NCI-H2029 treated with DMSO at 0.1 percent for 48 hours (cell line): ENCODE measurements at places on chromosomes 4 and X.

GRCh38 chr4:175246941-175247340 lies 328.8 kb downstream of the ADAM29 start:
- DNase-seq: no peak

GRCh38 chr4:129822701-129823100 lies 726.7 kb downstream of the C4orf33 start:
- DNase-seq: peak; percentile 47

DNA sequence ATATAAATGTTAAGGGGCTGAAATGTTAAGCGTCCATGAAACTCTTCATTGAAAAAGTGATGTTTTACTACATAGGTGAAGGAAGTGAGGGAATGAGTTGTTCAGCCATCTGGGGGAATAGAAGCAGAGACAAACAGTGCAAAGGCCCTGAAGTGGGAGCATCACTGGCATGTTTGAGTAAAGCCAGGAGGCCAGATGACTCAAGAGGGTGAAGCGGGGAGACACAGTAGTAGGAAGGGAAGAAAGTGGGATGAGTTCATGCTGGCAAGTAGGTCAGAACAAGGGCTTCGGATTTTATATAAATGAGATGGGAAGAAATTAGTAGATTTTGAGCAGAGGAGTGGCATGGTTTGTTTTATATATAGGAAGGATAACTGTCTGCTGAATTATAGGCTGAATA lies 112.5 kb upstream of the MAP9 start:
- DNase-seq: no peak

DNA sequence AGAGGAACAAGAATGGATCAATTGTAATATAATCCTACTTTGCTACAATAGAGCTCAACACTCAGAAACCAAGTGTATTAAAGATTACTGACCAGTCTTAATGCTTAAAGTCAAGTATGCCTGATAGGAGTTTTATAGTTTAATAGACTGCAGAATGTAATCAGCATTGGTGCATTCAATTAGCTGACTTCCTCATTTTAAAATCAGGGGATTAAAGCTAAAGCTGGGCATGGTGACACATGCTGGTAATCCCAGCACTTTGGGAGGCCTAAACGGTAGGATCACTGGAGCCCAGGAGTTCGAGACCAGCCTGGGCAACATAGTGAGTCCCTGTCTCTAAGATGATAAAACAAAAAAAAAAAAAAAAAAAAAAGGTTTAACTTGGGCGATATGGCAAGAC lies 10.8 kb downstream of the HNRNPDL start:
- DNase-seq: no peak

- no peak for DNase-seq
Observed at GRCh38 chrX:24574743-24575142, 72.4 kb downstream of the PCYT1B start.

DNA sequence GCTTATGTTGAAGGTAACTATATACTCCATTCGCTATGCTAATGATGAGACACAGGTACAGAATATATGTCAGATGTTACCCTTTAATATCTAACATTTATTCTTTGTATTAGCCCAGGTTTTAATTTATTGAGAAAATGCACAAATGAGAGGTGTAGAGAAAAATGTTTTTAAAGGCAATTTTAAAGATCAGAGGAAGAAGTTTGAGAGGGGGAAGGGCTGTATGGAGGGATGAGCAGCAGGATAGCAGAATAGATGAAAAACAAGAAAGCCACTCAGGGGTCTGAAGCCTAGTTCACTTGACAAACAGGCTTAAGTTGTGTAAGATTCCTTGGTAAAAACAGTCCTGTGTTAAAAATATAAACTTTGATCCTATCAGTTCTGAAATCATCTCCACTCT lies 3.7 kb downstream of the MAB21L2 start:
- no peak for DNase-seq

- DNase-seq: no peak
Observed at GRCh38 chr4:40954088-40954668, 204.4 kb downstream of the NSUN7 start.

- no peak for DNase-seq
Observed at GRCh38 chrX:13511241-13511943, 58.0 kb upstream of the EGFL6 start.

DNA sequence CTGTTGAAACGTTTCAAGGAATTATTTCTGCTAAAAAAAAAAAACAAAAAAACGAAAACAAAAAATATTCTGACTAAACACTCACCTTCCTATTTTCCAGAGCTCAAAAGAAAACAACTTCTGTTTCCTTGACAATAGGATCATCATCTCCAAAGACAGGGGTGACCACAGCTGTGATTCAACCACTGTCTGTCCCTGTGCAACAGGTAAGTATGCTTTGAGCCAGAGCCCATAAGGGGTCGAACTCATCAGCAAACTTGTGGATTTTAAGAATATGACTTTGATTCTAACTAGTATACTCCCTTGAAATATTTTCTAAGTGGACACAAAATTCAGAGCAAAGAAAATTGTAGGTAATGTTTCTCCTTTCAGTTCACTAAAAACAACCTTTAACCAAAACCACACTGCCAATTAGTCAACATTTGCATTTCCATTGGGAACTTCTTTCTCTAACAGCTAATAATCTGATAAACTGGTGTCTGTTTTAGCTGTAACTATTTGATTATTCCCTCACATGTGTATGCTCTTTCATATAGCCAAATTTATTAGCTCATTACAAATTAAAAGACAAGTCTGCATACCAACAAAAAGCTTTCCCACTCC lies 186.1 kb downstream of the PALLD start:
- DNase-seq: no peak

GRCh38 chr4:4519297-4519894 lies 22.5 kb downstream of the STX18 start:
- DNase-seq: no peak

DNA sequence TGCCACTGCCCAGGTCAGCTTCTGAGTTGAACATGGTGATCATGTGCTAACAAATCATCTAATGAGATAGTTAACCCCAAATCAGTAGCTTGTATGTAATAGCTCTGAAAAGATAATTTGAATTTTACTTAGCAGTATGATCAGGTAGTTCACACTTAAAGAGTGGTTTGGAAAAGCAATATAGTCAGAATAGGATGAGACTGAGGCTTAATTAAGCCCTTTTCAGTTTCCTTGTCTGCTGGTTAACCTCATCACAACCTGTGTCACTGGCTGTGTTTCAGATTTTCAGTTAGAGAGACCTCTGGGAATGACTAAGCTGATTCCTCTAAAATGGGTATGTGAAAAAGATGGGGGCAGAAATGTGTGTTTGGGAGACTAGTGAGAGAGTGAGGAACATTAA lies 38.1 kb downstream of the GPR174 start:
- DNase-seq: no peak

DNA sequence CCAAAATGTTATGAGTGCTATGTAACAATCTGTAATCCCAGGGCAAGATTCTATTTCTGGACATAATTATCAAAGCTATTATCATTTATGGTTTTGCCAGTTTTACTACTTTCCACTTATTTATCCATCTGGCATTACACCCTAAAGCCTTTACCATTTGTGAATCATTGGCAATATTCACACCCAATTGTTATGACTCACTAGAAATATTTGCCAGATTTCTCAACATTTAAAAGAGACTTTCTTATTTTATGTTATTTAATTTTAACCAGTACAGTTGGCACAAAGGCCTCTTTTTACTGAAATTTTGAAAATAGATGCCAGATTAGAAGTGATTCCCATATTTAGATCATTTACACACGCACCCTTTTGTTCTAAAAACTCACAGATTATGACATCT lies 242.7 kb upstream of the WDFY3 start:
- no peak for DNase-seq

DNA sequence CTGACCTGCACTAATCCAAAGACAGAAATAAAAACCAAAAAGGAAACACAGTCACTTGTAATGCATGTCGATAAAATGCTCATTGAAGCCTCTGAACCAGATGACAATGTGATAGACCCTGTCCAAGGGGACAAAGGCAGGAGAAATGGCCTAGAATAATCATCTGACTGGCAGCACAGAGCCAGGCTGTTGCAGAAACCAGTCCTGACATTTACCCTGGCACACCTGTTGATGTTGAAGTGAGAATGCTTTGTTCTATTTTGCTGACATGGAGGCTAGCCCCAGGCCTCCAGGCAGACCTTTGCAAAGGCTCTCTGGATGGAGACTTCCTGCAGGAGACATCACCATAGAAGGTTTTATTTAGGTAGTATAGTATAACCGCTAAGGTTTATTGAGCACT lies 41.0 kb downstream of the TFDP3 start:
- DNase-seq: no peak

- DNase-seq: no peak
Observed at GRCh38 chrX:107450823-107451509, 1.5 kb downstream of the FRMPD3 start.

DNA sequence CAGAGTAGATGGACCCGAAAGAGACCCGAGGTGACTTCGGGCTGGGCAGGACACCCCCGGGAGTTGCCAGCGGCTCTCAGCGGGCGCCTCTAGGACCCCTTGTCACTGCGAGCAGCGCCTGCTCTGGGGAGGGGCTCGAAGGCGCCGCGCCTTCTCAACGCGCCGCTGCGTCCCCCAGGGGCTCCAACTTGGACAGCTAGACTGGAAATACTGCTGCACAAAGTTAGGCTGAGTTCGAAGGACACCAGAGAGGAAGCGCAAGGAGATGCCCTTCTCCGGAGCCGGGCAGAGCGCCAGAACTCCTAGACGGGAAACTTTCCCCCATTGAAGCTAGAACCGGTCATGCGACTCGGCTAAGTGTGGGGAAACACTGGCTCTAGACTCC lies 493 bp upstream of the KCNIP4 start:
- DNase-seq: no peak

DNA sequence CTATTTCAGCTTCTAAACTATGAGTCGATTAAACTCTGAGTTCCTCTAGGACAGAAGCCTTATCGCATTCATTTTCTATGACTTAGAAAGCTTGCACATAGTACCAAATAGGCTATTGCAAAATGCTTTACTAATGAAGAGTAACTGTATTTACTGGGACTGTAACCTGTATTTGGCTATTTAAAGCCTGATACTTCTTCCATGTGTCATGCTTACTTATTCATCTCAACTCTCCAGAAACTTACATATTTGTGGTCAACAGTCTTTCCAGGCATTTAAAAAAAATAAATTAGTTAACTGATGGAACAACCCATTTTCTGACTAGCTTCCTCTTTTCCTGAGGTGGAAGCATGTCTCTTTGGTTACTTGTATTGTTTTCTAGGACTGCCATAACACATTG lies 467.9 kb downstream of the PCDH11X start:
- DNase-seq: no peak

- DNase-seq: no peak
Observed at GRCh38 chr4:1540601-1541375, 134.5 kb upstream of the NKX1-1 start.

- DNase-seq: no peak
Observed at GRCh38 chr4:55249476-55249875, 96.6 kb upstream of the SRD5A3 start.

DNA sequence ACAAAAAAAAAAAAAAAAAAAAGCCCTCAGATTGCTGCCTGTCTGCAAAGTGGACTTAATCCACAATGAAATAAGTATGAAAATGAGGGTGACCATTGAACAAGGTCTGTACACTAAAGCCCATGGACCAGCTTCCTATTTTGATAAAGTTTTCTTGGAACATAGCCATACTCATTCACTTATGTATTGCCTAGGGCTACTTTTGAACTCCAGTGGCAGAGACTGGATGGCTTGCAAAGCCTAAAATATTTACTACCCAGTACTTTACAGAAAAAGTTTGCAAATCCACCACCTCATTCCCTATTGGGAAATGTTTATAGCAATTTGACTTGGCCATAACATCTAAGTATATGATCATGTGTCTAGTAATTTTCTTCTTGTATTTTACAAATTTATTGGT lies 481.7 kb downstream of the NAF1 start:
- DNase-seq: no peak

- no peak for DNase-seq
Observed at GRCh38 chrX:9586992-9587392, 122.1 kb downstream of the TBL1X start.

DNA sequence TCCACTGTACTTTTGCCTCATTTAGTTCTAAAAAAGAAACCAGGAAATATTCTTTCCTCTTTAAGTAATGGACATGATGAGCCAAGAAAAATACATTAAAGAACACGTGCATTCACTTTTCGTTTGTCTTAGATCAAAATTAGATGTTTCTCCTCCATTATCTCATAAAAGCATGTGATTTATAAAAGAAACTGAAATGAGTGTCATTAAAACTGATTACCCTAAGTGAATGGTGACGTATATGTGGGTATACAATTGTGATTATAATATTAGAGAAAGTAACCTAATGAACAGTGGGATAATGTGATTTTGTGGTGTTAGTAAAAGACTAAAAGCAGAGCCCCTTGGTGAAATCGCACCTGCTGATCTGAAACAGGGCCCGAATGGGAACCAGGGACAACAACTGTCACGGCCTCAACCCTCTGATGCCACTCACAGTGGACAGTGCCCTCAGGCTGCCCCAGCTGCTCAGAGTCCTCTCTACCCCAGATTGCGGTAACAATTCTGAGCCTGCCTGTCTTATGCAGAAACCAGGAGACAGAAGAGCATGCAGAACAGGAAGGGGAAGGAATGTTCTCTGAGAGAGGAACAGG lies 25.7 kb upstream of the HS6ST2 start:
- DNase-seq: no peak

- DNase-seq: no peak
Observed at GRCh38 chr4:150983851-150984250, 31.2 kb downstream of the LRBA start.

GRCh38 chr4:187090401-187090800 lies 366.7 kb upstream of the FAT1 start:
- no peak for DNase-seq

DNA sequence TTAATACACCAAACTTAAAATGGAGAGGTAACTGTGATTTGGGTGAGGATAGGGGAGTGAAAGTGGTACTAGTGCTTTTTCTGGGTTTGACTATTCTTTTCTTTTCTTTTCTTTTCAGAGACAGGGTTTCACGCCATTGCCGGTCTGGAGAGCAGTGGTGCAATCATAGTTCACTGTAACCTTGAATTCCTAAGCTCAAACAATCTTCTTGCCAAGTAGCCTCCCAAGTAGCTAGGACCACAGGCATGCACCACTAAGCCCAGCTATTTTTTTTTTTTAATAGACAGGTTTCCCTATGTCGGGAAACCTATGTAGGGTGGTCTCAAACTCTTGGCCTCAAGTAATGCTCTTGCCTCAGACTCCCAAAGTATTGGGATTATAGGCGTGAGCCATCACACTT lies 3.0 kb upstream of the ARMCX4 start:
- no peak for DNase-seq

DNA sequence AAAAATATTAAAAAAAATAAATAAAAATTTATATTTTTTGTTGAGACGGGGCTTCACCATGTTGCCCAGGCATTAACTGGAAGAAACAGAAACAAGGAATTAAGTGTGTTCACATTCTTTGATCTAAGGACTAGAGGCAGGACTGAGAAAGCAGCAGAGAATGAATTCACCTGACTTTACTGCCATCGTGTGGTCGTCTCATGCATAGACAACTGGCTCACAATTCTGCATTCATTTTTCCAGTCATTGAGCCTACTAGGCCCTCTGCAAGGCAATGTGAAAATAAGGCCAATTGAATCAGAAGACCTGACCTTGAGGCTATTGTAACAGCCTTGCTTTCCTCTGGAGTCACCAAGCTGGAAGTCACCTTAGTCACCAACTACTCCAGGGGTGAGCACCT lies 37.4 kb downstream of the LHFPL1 start:
- DNase-seq: peak; percentile 1

GRCh38 chr4:21716531-21716930 lies 232.0 kb downstream of the KCNIP4 start:
- no peak for DNase-seq

- DNase-seq: peak; percentile 4
Observed at GRCh38 chr4:118969359-118969758, 80.7 kb downstream of the SYNPO2 start.

- no peak for DNase-seq
Observed at GRCh38 chr4:148017801-148018200, 285.9 kb downstream of the ARHGAP10 start.
